Effector CD4-positive, alpha-beta T cell (primary cell): ENCODE measurements at places on chromosomes 6 and 20.

DNA sequence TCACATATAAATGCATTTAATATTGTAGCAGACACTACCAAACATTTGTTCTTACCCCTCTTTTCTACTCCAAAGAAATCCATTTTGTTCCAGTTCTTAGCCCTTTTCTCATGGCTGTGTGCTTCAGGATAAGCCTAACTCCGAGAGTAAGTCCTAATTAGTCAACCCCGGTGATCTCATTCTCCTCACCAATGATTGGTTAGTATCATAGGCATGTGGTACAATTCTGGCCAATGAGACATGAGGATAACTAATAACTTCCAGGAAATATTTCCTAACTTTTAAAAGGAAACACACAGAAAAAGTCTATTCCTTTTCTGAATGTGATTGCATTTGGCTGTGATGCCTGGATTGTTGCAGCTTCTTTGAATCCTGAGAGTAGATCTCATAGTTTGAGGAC is 116.0 kb downstream of the GPR63 start:
- DNase-seq: no peak

DNA sequence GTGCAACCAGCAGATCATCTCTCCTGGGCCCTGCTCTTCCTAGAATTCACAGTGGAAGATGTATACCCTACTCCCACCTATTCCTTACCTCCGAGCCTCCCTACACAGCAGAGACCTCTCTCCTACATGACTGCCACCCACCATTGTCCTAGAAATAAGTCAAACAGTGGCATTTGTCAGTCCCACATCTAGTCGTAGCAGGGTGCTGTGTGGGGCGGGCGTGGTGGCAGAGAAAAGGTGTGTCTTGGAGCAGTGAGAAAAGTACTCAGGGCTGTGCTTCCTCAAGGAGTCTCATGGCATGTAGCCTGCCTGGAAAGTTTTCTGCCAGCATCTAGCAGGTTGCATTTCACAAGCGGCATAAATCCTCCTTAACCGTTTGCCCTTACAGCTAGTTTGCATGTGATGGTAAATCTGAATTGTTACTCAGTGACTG is 59.4 kb upstream of the PTGIS start:
- no peak for DNase-seq

- DNase-seq: no peak
Measured at GRCh38 chr20:44598423-44599305, 16.3 kb downstream of the PKIG start.

GRCh38 chr6:30625511-30625910 is 1.2 kb upstream of the ATAT1 start:
- DNase-seq: no peak

- DNase-seq: no peak
Measured at GRCh38 chr6:17871189-17871519, 116.3 kb downstream of the KIF13A start.

GRCh38 chr6:101150226-101150625 is 243.3 kb upstream of the GRIK2 start:
- no peak for DNase-seq

- DNase-seq: no peak
Measured at GRCh38 chr6:154822947-154823558, 89.8 kb downstream of the SCAF8 start.

DNA sequence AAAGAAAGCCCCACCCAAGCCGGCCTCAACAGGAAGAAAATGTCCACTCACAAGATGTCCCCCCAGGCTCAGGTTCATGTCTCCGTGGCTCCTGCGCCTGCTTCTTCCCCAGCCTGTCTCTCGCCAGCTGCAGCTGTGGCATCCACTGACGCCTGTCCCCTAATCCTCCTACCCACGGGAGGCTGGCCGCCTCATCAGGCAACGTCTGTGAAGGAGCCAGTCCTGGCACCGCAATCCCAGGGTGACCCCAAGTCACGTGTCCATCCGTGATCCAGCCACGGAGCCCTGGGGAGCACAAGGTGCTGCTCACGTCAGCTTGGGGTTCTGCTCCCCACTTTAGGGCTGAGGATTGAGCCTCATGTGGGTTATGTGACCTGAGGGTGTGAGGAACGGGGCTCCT is 640.3 kb downstream of the CDH26 start:
- DNase-seq: no peak

DNA sequence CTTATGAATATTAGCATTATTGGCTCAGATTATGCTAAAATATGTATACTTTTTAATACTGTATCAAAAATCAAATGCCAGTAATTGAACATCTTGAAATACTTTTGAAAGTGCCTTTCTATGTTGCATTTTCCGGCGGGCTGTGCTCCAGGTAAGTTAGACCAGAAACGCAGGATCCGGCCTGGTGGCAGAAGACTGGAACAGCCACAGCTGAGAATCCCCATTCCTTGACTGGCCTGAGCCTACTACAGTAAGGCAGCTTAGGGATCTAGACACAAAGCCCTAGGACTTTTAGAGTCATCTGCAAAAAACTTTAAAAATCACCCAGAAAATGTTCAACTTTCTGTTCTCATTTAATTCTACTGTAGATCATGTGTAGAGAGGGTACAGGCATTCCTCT is 138.8 kb upstream of the C6orf118 start:
- no peak for DNase-seq

DNA sequence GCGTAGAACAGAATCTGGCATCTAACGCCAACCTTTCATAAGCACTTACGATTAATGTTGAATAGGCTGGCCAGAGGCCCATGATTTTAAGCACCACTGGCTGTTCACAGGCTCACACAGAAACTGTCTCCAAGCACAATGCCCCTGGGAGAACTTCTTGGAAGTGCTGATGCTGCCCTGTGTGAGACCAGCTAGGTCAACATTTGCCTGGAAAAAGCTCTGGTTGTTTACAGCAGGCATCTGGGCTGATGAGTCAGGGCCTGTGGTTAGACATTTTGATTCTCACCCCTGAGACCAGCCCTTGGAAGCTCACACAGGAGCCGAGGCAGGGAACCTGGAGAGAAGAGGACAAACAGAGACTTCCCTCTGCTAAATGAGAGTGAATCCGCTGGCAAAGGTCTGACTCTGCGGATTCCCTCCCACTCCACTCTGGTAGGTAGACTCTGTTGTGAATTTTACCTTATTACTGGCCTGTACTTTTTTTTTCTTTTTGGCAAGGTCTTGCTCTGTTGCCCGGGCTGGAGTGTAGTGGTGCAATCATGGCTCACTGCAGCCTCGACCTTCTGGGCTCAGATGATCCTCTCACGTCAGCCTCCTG is 6.8 kb upstream of the SULF2 start:
- DNase-seq: no peak

DNA sequence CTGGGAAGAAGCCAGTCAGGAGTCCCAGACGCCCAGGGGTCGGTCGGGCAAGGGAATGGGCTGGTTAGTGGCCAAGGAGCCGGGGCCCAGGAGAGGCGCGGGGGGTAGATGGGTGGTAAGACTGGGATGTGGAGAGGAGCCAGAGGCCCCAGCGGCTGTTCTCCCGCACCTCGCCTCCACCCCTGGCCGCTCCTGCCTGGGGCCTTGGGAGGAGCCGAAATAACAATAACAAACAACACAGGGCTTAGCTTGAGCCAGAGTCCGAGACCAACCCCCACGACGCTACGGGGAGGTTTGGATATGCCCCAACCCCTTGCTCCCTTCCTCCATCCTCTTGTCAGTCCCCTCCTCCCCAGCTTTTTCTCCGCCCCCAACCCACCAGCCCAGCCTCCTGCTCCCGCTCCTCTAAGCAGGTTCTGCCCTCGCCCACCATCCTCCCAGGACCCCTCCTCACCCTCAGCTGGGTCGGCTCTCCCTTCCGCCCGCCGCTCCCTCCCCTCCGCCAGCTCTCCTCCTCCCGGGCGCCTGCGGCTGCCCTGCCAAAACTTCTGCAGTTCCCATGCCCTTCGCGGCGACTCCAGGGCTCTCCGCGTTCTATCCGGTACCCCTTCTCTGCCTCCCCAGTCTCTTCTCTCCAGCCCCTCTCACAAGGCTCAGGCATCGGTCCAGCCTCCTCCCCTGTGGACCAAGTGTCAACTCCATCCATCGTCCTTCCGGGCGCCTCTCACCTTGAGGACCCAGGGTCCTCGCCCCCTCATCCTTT is 1.1 kb downstream of the RNF39 start:
- no peak for DNase-seq

DNA sequence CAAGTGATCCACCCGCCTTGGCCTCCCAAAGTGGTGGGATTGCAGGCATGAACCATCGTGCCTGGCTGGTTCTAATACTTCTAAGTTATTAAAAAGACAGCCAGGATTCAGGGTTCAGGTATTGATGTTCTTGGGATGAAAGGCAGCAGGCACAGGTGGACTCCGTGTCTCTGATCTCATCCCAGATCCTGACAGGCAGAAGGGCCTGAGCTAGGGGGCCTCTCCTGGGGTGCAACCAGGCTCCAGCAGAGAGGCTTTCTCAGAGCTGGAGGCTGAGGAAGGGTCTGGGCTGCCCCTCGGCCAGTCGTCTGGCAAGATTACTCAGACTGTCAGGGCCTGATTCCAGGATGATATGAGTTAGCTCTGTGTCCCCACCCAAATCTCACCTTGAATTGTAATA is 106.3 kb downstream of the SCML4 start:
- DNase-seq: no peak

GRCh38 chr6:164124986-164125385 is 710.5 kb downstream of the QKI start:
- no peak for DNase-seq

DNA sequence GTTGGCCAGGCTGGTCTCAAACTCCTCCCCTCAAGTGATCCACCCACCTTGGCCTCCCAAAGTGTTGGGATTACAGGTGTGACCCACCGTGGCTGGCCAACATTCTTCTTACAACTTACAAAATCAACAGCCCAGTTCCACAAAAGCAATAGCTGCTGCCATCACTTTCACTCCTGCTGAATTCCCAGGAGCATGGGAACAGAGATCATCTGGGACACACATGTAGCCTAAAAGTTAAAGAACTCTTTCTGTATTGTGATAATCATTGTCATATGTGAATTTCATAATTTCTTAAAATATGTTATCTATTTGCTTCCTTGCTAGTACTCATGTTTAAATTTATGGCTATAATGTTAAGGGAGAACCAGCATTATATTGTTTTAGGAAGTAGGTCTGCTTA is 51.7 kb downstream of the NCOA6 start:
- DNase-seq: no peak

DNA sequence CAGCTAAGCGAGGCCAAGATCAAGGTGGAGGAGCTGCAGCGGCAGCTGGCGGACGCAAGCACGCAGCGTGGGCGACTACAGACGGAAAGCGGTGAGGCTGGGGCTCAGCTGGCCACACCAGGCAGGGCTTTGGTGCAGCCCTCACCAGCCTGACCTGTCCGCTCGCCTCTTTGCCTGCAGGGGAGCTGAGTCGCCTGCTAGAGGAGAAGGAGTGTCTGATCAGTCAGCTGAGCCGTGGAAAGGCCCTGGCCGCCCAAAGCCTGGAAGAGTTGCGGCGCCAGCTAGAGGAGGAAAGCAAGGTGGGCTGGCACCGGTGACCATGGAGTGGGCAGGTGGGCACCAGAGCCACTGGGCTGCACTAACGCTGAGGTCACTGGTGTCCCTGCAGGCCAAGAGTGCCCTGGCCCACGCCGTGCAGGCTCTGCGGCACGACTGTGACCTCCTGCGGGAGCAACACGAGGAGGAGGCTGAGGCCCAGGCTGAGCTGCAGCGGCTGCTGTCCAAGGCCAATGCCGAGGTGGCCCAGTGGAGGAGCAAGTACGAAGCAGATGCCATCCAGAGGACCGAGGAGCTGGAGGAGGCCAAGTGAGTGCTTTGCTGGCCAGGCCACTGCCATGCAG is 42.8 kb downstream of the MYH7B start:
- DNase-seq: no peak

- DNase-seq: no peak
Measured at GRCh38 chr20:45589725-45590124, 10.6 kb upstream of the WFDC8 start.

DNA sequence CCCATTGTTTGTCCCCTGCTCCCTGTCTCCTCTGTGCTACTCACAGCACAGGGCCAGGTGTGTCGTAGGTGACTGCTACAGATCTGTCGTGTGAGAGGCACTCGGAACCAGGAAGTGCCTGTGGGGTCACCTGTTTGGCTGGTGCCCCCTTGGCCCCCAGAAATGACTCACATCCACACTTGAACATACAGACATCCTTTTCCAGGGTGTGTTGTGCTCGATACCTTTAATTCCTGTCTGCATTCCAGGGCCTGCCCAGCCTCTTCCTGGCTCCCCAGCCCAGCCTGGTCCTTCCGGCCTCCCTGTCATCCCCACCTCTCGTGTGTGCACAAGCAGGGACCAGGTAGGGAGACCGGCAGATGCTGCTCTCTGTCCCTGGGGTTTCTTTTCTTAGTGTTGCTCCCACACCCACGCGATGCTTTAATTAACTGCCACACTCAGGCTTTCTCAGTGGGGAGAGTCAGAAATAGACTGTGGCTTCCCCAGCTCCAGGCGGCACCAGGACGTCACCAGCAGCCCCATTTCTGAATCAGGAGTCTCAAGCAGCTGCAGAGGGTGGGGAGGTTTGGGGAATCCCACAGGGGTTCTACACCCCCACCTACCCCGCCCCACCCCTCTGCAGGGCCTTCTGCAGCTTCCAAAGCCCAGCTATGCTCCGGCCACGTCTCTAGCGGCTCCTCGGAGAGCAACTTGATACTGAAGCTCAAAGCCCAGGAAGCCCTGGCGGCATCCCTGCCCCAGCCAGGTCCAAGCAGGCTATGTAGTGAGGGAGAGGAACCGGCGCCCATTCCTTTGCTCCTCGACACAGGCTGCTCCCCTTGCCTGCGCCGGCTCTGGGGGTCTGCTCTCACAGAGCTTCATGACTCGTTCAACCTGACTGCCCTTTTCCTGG is 102.2 kb downstream of the SYCP2 start:
- no peak for DNase-seq

GRCh38 chr6:153778216-153778615 is 260.8 kb upstream of the OPRM1 start:
- no peak for DNase-seq

DNA sequence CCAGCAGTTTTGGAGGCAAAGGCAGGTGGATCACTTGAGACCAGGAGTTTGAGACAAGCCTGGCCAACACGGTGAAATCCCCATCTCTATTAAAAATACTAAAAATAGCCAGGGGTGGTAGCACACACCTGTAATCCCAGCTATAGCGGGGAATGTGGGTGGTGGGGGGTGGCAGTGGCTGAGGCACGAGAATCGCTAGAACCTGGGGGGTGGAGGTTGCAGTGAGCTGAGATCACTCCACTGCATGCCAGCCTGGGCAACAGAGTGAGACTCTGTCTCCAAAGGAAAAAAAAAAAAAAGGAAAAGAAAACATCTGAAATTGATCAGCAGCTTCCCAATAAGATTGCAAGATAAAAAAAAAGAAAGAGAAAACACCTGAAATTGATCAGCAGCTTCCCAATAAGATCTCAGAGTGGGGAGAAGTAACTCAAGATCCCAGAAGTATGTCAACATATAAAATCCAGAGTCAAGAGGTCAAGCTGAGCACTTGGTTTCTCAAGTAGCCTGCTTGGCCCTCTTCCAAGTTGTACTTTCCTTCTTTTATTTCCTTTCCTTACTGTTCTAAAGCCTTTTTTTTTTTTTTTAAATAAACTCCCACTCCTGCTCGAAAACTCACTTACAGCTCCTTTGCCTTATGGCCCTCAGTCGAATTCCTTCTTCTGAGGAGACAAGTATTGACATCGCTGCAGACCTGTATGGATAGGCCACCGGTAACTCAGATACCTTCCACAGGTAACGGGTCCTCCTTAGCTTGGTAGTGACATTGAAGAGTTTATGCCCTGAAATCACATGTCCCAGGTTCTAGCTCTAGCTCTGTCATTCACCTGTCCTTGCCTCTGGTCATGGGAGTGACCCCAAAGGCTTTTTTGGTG is 368.5 kb upstream of the SYNCRIP start:
- no peak for DNase-seq
